ENCODE measurements at places on chromosomes 7 and 10. TPM values are rescaled to one million over a fixed set of nuclear protein-coding genes. Genes with fewer than 3 reads are reported as not detected.

WDR37 gene
- total RNA-seq, result 21.7 TPM

GAD2 gene
- total RNA-seq, result not detected

TMEM72 gene
- total RNA-seq, result not detected

GRCh38 chr10:75197906-75198305 lies 12.7 kb upstream of the VDAC2 start:
- DNase-seq, result no peak
- peaks cover 4% of the 10 kb centered on the region for H3K4me1 ChIP-seq
- no peak overlapping the region for H3K27ac ChIP-seq
- H3K27me3 ChIP-seq, result no peaks in the 10 kb centered on the region
- H3K36me3 ChIP-seq, result no peaks in the 10 kb centered on the region

- H3K4me1 ChIP-seq, result peaks cover 3% of the 10 kb centered on the region
- H3K36me3 ChIP-seq, result no peaks in the 10 kb centered on the region
- DNase-seq, result no peak
Measured at GRCh38 chr7:44391746-44392617, 66.6 kb upstream of the CAMK2B start.

PHKG1 gene
- total RNA-seq, result 4.7 TPM

ANXA11 gene
- 15.6 TPM for total RNA-seq

ACHE gene
- 18.2 TPM for total RNA-seq

SLC26A3 gene
- 0.55 TPM for total RNA-seq

DNA sequence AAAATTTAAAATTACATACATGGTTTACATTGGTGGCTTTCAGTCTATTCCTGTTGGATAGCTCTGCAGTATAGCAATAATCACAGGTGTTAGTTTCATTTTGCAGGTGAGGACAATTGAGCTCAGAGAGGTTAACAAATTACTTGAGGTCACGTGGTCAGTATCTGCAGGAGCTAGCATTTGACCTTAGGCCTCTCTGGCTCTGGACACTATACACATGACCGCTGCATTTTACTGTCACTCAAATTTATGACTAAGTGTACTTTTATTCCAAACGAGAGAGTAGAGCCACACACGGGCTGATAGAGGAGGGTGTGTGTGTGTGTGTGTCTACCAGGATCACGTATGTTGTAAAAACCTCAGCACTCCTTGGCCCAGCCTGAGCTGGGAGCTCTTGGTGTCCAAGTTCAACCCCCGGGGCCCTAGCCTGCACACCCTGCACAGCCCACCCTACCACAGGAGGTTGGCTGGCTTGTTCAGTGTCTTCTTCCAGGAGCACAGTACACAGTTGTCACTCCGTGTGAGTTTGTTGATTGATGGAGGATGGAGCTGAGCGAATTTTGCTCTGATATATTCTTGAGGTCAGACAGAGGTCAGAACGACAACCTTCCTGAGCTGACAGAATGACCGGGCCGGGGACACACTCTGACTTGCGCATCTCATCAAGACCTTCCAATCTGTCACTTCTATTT lies 272.7 kb downstream of the GFRA1 start:
- H3K4me1 ChIP-seq, result no peaks in the 10 kb centered on the region
- no peak overlapping the region for H3K27ac ChIP-seq
- DNase-seq, result no peak
- no peaks in the 10 kb centered on the region for H3K36me3 ChIP-seq
- H3K27me3 ChIP-seq, result no peaks in the 10 kb centered on the region

All from uterus (tissue), 4 donors.